ENCODE measurements at places on chromosomes 7 and 10. TPM values are rescaled to one million over a fixed set of nuclear protein-coding genes. Genes with fewer than 3 reads are reported as not detected.
A peak's percentile ranks its signal among the peaks of the same experiment; 100 is the strongest.

Gene ARHGEF5
- total RNA-seq, result 9.3 TPM

Gene HPSE2
- not detected for total RNA-seq

Gene ELOVL3
- 0.62 TPM for total RNA-seq

DNA sequence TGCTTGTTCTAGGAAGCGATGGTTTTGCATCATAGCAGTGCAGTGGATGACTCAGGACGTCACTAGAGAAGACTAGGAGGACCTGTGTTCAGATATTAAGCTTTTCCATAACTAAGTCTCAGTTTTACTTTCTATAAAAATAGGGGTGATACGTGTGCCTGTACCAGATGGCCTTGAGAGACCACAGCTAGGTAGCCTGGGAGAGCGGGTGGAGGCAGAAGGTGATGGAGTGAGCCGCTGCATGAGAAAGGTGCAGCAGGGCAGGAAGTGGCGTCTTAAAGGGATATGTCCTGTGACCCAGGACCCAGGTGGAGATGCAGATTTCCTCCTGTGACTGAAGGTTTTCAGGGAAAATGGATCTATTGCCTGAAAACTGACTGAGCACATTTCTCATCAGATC, 304.9 kb downstream of the CDC14C start:
- DNase-seq, result no peak

GRCh38 chr10:93573051-93573909, 6.8 kb downstream of the FFAR4 start:
- DNase-seq, result no peak

DNA sequence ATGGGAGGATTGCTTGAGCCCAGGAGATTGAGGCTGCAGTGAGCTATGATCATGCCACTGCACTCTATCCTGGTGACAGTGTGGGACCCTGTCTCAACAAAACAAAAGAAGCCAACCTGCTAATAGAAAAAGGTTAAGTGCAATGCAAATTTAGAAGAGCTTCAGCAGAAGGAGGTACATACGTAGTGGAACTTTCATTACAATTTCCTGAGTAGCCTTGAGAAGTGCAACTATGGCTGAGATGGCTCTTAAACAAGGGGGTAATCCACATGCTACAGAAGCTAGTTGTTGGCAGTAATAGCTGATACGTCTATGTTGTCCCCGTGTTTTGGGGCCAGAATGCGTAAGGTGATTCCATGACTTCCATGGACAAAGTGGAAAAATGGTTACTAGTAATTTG, 10.7 kb upstream of the NT5C3A start:
- DNase-seq, result no peak

- no peak for DNase-seq
Measured at GRCh38 chr7:122143376-122143750, 686 bp downstream of the AASS start.

GRCh38 chr7:127396184-127396583, 3.7 kb upstream of the ZNF800 start:
- no peak for DNase-seq

- DNase-seq, result no peak
Measured at GRCh38 chr10:77637532-77638320, at the start of gene KCNMA1. TSS of gene KCNMA1 (minus strand) at chr10:77637808.

DNA sequence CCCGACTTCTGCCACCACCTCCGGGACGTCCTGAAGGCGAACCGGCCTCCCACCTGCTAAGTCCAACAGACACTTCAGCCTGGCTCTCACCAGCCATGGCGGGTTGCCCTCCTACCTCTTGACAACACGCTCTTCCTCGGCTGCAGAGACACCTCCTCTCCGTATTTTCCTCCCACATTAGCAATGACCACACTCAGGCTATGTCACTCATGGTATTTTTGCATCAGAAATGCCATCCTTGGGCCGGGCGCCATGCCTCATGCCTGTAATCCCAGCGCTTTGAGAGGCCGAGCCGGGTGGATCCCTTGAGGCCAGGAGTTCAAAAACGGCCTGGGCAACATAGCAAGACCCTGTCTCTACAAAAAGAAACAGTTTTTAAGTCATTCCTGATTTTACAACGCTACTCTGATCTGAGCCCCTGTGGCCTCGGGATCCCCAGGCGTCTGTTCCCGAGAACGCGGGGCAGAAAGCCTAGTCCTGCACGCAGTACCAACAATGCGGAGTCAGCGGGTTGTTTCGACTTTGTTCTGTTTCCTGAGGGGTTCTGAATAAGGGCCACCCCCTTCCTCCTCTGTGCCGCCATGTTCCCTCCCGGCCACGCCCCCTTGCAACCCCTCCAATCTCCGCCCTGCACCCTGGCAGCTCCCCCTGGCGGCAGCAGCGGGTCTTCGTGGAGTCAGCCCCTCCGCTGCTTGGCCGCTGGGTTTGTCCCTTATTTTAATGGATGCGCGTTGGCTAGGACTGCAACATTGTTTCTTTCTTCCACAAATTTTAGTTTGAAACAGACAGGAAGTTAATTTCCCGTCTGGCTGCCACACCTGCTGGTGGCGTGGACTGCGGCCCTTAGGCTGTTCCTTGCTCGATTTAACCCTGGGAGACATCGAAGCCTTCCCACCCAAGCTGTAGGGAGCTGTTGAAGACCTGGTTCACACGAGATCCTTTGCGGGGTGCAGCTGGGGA, 9.7 kb upstream of the ZFAND2A start:
- peak; percentile 12 for DNase-seq

DNA sequence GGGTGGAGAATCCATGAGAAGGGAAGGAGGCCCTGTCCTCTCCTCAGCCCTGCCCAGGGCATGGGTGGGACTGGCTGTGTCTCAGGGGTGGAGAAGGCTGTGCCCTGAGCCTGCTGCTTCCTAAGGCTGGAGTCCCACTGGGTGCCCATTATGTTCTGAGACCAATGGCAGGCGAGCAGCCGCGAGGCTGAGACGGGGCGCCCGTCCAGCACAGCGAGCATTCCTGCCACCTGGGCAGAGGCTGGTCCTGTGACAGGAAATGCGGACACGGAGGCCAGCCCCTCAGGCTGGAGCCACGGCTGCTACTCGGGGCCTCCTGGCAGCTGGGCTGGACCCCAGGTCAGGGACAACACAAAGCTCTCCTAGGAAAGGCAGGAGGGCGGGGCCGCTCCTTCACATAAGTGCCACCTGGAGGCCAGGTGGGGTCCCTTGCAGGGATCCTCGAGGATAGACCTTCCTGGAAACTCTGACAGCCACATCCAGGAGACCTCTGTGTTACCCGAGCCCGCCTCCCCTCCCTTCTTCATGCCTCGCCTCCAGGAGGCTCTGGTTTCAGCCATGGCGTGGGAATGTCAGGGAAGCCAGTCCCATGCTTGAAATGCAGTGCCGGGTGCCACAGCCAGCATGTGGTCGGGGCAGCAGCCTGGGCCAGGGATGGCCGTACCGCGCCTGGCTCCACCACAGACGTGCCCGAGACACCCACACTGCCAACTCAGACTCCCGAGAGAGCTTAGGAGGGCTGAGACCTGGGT, 173.9 kb downstream of the USP6NL start:
- no peak for DNase-seq

DNA sequence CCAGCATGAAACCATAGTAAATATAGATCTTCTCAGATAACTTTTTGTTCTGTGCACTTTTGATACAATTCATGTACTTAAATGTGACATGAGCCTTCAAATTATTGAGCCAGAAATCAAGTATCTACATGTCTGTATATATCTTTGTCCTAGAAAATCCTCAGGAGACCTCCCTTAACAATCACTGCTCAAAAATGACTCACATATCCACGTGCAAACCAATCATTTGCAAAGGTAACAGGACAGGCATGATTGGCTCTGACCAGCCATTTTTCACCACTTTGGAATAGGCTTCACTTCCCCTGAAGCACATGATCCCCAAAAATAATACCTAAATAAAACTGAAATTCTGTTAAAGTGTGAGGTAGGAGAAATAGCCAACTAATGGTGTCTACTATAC, 902.5 kb downstream of the PCDH15 start:
- DNase-seq, result no peak
